ENCODE measurements at places on chromosomes 1 and 21.

- DNase-seq = no peak
Observed at GRCh38 chr1:117611121-117611601, 5.3 kb downstream of the TENT5C start.

- no peak for DNase-seq
Observed at GRCh38 chr1:30652152-30652841, 71.1 kb downstream of the MATN1 start.

DNA sequence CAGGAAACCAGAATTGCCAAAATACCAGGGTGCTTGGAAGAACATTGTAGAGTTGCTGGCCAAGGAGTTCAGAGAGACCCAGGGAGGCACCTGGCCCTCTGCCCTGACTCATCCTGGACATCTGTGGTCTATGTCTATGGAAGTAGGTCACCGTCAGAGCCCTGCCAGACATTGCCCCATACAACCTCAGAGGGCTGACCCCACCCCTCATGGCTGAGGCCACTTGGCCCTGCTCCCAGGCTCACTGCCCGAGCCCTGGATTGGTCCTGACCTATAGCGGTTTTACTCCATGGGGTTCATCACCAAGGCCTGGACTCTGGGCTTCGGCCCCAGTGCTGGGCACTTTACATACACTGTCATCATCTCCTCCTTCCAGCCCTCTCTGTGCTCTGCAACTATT, 233.1 kb downstream of the PTPRU start:
- no peak for DNase-seq

GRCh38 chr21:26795866-26796329, 49.3 kb downstream of the ADAMTS1 start:
- DNase-seq = no peak

- no peak for DNase-seq
Observed at GRCh38 chr21:38769191-38769780, 36.4 kb upstream of the ETS2 start.

GRCh38 chr1:16409536-16410152, 27.6 kb downstream of the SPATA21 start:
- no peak for DNase-seq

DNA sequence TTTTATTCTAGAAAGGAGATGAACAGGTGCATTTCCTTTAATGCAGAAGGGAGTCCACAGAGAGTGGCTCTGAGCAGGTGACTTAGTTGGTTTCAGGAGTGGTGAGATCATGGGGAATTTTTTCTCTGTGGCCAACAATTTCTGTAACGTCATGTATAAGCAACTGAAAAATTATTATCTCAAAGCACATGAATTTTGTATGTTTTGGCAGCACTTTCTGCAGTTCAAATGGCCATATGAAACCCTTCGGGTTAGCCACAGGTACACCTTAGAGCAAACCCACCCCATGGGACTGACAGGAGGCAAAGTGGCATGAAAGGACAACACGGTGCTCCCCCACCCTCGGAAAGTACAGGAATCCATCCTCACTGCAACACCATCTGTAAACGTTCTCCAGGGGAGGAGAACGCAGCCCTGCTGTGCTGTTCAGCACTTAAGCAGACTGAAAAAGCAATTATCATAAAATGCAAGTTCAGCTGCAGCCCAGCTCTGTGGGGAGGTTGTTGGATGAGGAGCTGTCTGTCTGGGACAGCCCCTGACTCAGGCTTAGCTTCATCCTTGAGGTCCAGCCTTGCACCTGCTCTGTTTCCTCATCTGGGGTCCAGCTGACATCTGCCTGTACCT, 55.8 kb upstream of the CLDN14 start:
- DNase-seq = no peak

DNA sequence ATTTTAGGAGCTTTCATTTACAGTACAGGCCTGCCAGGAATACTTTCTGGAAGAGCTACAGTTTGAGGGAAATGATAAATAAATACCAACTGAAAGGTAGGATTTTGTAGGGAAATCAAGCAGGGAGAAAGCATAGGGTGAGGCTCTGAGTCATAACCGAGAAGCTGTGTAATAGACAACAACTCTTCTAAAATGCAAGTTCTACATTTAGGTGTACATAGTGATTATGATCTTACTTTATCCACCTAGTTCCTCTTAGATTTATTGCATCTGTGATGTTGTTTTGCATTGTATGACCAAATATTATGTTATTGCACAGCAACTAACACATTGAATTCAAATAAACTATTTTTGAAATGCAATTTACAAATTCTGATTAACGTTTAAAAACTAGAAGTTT, 819.3 kb downstream of the PLA2G4A start:
- DNase-seq = no peak

- no peak for DNase-seq
Observed at GRCh38 chr1:235920596-235921375, 54.1 kb upstream of the LYST start.

DNA sequence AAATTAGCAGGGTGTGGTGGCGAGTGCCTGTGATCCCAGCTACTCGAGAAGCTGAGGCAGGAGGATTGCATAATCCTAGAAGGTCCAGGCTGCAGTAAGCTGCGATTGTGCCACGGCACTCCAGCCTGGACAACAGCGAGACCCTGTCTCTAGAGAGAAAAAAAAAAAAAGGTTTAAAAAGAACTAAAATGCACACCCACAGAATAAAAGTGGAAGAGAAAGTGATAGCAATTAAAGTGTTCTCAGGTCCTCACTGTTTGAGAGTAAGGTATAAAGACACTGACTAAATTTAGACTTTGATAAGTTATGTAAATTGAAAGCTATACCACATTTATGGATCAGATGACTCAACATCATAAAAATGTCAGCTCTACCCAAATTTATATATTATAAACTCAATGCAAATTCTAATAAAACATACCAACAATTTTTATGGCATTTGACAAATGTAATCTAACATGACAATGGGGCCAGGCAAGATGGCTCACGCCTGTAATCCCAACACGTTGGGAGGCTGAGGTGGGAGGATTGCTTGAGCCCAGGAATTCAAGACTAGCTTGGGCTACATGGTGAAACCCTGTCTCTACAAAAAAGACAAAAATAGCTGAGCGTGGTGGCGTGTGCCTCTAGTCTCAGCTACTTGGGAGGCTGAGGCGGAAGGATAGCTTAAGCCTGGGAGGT, 11.8 kb downstream of the ZBTB17 start:
- no peak for DNase-seq

DNA sequence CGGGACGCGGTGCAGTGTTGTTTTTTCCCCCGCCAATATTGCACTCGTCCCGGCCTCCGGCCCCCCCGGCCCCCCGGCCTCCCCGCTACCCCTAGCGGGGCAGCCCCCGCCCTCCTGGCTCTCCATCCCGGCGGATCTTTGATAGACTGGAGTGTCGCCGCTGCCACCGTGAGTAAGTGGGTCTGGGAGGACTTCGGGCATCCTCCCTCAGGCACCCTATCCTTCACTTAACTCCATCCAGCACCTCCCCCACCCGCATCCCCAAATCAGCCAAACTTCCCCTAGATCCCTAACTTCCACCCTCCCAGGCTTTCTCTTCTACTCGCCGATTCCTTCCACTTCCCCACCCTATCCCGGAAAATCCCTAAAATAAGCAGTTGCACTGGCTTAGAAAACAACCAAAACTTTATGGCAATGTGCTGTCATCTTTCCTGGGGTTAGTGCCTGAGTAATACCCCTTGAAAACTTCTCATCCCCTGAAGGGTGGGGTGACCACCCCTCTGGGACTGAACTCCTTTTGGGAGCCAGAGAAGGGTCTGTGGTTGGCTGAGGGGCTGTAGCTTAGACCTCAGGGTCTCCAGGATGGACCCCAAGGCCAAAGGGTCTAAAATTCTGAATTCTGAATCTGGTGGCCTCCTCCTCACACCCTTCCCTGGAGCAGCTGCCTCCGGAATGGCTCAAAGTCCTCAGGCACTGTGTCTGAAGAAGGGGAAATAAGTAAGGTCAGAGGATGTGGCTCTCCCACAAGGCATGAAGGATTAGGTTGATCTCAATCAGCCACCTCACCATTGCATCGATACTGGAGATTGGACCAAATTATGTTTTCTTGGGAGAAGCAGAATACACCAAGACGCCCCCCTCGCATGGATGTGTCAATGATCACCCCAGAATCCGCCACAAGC, 12.2 kb downstream of the THBS3 start:
- no peak for DNase-seq

GRCh38 chr1:208015255-208015654, 104.3 kb upstream of the CD34 start:
- no peak for DNase-seq

DNA sequence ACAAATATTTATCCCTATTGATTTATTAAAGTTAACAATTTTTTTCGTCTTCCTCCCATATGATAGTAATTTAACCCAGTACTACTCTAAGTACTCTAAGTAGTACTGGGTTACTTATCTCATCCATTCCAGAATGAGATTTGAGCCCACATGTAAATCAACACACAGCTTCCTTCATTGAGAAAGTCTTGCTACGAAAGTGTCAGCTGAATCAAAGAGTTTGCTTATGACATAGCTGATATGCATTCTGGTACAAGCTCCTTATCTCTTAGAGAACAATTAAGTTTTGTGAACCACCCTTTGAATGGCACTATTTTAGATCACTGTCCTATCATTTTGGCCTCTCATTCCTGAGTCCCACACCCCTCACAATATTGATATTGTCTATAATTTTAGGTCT, 2.4 kb upstream of the SLC44A3 start:
- DNase-seq = no peak

- no peak for DNase-seq
Observed at GRCh38 chr1:117659550-117660270, 53.9 kb downstream of the TENT5C start.

GRCh38 chr1:182237329-182237728, 154.3 kb downstream of the GLUL start:
- DNase-seq = no peak

- DNase-seq = no peak
Observed at GRCh38 chr1:7366955-7367665, 404.0 kb upstream of the VAMP3 start.

DNA sequence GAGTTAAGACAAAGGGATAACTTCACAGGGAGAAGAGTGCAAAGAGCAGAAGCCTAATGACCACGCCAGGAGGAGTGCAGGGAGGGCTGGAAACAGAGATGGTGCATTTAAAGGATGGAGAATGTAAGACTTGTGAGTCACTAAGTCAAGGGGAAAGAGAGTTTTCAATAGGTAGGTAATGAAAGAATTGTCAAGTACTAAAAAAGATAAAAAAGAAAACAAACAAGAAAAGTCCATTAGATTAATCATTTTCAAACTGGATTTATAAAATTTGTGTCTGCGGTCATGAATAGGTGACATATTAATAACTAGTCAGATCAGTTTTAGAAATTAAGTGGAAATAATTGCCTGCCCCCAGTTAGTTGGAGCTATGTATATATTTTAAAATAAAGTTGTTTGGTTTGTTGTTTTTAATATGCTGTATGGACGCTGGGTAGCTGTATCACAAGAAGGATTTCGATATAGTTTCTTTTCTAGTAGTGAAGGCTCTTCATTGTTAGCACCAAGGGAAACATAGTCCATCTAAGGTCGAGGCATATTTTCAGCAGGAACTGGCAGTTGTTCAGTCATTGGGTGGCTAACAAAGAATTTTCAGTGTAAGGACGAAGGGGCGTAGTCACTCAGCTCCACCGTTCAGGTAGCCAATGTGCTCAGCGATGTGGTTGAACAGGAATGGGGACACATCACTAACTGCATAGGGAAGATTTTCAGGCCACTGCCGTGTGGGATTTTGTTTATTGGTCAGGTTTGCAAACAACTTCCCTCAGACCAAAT, 203.0 kb downstream of the TGFB2 start:
- no peak for DNase-seq

GRCh38 chr1:94160811-94161210, 39.9 kb upstream of the ABCA4 start:
- DNase-seq = no peak

GRCh38 chr1:15028102-15028501, 125.4 kb upstream of the TMEM51 start:
- no peak for DNase-seq

GRCh38 chr1:35637401-35637809, 3.9 kb downstream of the PSMB2 start:
- no peak for DNase-seq

GRCh38 chr1:202274611-202275010, 67.1 kb downstream of the UBE2T start:
- peak; percentile 12 for DNase-seq

GRCh38 chr1:201226859-201227488, 36.4 kb downstream of the IGFN1 start:
- DNase-seq = no peak

GRCh38 chr1:75412616-75413015, 198.3 kb downstream of the SLC44A5 start:
- DNase-seq = no peak

- no peak for DNase-seq
Observed at GRCh38 chr1:240619906-240620621, 8.1 kb upstream of the GREM2 start.

DNA sequence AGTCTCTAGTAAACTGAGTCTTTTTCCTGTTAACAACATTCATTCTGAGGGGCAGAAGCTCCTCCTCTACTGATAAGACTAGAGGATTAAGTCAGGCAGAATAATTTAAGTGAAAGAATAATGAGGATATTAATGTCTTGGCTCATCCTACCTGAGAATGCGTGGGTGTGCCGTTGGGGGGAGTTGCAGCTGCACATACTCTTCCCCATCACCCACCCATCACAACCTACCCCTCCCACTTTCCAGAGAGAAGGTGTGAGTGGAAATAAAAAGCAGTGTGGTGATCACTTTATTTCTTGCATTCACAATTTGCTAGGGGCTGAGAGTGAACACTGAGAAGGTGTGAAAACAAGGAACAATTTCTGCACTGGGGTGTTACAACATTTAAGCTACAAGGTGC, 146.8 kb upstream of the MAGI3 start:
- no peak for DNase-seq

GRCh38 chr1:44417351-44418021, 12.4 kb downstream of the RNF220 start:
- no peak for DNase-seq

- no peak for DNase-seq
Observed at GRCh38 chr1:201468844-201469644, at the start of gene PHLDA3. Gene PHLDA3, minus strand, starts transcription at chr1:201469188. Its CDS starts 402 bp downstream, at chr1:201468786.

- DNase-seq = no peak
Observed at GRCh38 chr1:111852261-111852721, 96.6 kb downstream of the DDX20 start.

- no peak for DNase-seq
Observed at GRCh38 chr1:43241413-43241836, 28.4 kb upstream of the TMEM125 start.

GRCh38 chr21:45465105-45465504, 60.1 kb downstream of the COL18A1 start:
- no peak for DNase-seq

DNA sequence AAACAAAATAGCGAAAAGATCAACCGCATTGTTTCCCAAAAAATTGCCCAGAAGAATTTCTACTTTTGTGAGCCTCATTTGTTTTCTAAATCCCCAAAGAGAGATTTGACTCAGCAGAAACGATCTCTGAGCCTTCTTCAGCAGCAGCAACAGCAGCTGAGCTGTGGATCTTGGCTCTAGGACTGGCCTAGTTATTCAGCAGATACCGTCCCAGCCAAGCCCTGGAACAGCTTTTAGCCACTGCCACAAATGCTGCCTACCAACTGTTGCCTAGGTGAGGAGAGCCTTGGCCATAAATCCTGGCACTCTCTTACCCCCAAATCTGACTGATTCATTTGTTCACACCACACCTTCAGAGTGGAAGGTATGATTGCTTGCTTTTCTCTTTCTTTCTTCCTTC, 320.1 kb downstream of the TGFB2 start:
- no peak for DNase-seq

Measured in stimulated activated CD8-positive, alpha-beta memory T cell treated with anti-CD3 and anti-CD28 coated beads, Interleukin-7, amount 100 ng/mL, for 1 hour (primary cell).